Cardiac septum (tissue), 1 donor: ENCODE measurements at places on chromosomes 3 and 15. TPM values are rescaled to one million over a fixed set of nuclear protein-coding genes. Genes with fewer than 3 reads are reported as not detected.

DNA sequence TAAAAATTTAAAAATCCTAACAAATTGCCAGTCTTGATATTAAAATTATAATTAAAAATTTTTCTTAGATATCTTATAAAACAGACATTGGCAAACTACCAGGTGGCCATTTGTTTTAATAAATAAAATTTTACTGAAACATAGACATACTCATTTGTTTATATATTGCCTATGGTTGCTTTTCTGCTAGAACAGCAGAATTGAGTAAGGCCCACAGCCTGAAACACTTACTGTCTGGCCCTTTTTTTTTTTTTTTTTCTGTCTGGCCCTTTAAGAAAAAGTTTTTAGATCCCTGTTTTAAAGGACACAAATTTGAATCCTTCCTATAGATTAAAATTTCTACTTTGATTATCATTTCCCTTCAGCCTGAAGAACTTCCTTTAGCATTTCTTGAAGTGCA, 60.5 kb upstream of the CTDSPL2 start:
- no peak for DNase-seq

DNA sequence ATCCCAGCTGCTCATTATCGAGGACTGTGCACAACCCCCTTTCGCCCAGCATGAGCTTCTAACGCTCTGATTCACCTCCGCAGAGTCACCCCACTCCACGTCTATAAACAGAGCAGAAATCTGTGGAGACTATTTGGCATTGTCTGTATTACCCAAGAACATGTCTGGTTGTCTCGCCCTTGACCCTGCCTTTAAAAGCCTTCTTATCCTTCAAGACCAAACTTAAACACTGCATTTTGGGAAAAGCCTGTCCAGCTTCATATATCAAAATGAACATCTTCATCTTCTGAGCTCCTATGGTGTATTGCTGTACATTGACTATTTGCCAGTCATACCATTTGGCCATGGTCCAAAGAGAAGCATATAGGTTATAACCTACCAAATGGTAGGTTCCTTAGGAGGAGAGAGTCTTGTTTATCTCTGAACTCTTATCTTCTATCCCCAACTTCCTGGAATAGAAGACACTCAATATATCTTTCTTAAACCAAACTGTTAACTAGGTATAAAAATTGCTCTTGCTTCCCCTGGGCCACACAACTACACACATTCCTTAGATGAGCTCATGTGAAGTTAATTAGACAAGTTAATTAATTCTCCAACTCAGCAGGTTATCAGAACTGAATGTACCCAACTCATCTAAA, 90.1 kb downstream of the FBN1 start:
- no peak for DNase-seq

DNA sequence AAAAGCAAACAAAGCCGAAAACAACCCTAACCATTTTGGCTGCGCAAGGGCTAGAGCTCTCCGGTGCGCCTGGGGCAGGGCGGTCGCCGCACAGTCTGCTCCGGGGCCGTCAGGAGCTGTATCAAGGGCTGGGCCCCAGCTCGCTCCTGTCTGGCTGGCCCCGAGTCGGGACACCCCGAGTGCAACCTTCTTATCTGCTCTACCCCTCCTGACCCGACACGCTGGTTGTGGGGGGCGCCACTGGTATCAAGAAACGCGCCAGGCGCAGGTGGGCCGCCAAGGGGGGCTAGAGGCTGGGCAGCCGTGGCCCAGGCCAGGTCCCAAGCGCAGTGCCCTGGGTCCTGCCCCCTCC, 36.0 kb downstream of the NR2F2 start:
- no peak for DNase-seq

DNA sequence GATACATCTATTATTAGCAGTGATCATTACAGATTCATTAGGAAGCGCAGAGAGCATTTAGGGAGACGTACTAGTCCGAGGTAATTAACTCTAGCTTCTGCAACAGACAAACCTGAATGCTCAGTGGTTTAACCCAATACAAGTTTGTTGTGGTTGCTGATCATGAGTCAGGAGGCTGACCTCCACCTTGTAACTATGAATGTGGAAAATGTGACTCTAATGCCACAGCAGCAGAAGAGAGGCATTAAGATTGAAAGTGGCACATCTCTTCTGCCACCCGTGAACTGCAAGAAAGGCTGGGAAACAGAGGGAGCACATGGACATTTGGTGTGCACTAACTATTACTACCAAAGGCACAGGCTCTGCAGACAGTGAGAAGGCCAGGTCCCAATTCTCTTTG, 71.2 kb upstream of the C3orf80 start:
- no peak for DNase-seq

TF gene
- total RNA-seq = 5.8 TPM

GRCh38 chr3:113103588-113103987, 107.8 kb upstream of the BOC start:
- no peak for DNase-seq

MED12L gene
- total RNA-seq = 5.5 TPM

- DNase-seq = no peak
Observed at GRCh38 chr3:184361532-184361931, at the start of the genes CLCN2 and POLR2H. TSS of gene CLCN2 (minus strand) at chr3:184361605. CDS start at chr3:184361479, 126 bp downstream. TSS of gene POLR2H (plus strand) at chr3:184361710. CDS start at chr3:184363493, 1,783 bp downstream.

GRCh38 chr15:23446215-23447106, 582 bp downstream of the GOLGA6L2 start:
- no peak for DNase-seq

DNA sequence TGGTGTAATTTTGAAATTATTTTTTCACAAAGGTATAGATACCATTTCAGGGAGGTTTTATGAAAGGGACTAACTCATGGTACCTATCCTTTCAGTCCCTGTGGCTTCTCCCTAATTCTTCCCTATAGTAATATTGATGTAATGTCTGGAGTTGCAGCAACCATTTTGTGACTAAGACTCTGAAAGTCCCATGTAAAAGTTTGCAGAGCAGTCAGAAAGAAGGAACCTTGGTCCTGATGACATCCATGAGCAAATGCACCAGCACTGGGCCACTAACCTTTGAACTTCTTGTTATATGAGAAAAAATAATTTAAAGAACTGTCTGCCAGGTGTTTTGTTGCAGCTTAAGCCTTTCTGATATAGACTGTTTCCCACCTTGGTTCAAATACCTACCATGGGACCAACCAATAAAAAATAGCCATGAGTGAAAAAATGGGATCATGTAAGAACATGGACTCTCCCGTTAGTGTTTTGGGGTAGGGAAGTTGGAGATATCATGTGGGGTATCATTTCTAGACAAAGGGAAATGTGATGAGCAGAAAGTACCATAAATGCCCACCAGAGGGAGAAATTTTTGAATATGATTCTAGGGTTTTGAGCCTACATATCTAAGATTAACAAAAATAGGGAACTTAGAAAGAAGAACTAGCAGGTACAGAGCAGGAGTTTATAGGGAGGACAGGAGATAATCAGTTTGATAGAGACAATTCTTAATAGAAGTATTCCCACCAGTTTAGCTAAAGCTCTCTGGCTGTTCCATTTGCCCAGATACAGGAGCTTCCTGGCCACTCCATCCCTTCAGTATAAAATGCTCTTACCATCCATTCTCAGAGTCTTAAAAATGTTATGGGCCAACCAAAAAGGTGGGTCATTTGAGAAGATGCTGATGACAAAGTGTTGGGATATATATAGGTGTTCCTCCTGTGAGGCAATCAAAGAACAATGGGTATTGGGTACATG, 3.4 kb upstream of the CPOX start:
- DNase-seq = no peak

DNA sequence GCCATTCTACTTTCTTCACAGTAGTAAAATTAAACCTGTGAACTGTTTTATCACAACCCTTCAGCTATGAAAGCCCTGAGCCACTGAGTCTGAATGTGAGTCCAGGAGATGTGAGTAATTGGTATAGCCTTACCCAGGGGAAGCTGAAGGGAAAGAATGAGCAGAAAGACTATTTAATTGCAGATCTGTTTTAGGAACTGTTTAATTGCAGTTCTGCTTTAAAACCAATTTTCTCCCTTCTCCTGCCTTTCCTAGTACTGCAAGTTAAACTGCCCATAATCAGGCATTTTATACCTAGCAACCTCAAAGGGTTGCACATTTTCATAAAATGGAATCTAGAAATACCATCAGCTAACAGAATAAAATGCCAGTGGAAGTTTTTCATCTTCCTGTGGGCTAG, 476.7 kb downstream of the OCA2 start:
- no peak for DNase-seq

DNA sequence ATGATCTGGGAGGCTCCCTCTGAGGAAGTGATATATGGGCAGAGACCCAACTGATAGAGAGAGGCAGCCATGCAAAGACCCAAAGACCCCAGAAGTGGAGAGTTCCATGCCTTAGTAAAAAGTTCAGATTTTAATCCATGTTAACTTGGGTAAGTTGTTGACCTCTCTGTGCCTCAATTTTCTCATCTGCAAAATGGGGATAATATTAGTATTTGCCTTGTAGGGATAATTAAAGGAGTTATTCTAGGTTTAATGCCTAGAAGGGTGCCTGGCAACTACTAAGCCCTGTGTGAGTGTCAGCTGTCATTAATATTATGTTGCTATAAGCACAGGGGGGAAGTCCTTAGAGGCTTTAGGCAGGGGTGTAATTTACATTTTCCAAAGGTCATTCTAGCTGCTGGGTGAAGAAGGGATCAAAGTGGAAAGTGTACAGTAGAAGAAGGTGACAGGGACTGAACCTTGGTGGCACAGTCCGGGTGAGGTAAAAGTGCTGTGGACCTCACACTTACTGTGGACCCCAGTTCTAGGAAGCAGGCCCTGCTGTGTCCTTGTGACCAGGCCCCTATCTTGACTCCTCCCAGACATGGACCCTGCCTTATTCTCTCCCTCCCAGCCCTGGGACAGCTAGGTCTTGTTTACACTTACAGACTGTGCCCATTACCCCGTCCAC, 3.0 kb upstream of the RAD18 start:
- no peak for DNase-seq

DNA sequence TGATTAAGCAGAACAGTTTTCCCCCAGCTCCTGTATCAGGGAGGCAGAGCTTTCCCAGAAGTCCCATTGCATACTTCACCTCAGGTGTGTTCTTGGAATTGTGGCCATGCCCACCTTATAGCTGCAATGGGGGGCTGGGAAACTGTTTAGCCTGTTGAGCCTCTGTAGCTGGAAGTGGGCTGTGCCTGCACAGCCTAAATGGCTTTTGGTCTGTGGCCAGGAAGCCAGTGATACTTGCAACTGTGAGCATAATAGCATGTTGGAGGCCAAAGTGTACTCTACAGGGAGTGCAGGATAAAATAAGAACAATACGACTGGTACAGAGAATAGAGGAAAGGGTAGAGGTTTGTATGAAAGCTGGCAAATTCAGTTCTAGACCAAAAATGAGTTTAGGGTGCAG, 248.5 kb downstream of the PTPRG start:
- peak; percentile 81 for DNase-seq

GRCh38 chr3:101784855-101785613, 6.0 kb downstream of the NXPE3 start:
- no peak for DNase-seq

CPLX3 gene
- total RNA-seq = 0.67 TPM

DNA sequence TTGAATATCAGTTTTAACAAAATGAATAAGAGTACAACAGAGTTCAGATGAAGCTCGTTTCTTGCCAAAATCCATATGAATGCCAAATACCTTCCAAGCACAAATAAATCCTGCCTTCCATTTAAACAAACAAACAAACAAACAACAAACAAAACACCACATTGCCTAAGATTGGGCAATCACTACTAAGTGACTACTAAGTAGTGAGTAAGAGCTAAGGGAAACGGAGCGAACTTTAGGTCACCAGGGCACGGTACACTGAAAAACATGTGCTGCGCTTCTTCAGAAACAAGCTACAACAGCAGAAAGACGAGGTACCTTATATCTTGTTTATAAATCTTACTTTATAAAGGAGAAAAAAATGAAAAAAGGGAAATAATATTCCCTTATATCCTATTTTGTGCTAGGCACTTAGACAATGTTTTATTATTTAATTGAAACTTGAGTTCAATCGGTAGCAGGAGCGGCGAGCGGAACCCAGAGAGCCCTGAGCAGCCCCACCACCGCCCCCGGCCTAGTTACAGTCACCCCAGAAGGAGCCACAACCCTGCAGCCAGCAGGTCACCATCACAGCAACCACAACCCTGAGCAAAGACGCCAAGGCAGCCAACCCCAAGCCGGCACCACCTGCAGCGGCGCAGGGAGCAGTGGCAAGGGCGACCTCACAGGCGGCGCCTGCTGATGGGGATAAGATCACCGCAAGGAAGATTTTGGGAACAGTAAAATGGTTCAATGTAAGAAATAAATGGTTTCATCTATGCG, 216.9 kb downstream of the ZBTB20 start:
- DNase-seq = no peak

GRCh38 chr3:57544181-57545125, at the start of gene DNAH12:
TSS of gene DNAH12 (minus strand) at chr3:57544344. CDS start at chr3:57542870, 1,474 bp downstream.
- no peak for DNase-seq

GRCh38 chr3:112101916-112102315, 15.7 kb downstream of the C3orf52 start:
- no peak for DNase-seq

SLC30A4 gene
- total RNA-seq = 3.3 TPM

DNA sequence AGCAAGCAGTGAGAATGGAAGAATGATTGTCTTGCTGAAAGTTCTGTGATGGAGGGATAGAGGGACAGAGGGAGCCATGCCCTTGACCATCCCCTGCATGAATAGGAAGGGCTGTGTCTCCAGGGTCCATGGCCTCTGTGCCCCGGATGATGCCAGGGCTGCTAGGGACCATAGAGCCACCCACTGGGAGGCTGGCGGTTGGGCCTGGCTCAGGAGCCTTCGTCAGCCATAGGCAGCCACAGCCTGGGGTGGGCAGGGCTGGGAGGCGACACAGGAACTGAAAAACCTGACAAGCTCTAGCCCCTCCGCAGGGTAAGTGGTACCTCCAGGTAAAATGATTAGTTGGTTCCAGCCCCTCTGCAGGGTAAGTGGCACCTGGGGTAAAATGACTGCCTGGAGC, 19.1 kb upstream of the LAMP3 start:
- no peak for DNase-seq
